ENCODE measurements at places on chromosomes 7 and 10.

- DNase-seq = no peak
Measured at GRCh38 chr7:130384841-130385599, 4.7 kb downstream of the CPA1 start.

DNA sequence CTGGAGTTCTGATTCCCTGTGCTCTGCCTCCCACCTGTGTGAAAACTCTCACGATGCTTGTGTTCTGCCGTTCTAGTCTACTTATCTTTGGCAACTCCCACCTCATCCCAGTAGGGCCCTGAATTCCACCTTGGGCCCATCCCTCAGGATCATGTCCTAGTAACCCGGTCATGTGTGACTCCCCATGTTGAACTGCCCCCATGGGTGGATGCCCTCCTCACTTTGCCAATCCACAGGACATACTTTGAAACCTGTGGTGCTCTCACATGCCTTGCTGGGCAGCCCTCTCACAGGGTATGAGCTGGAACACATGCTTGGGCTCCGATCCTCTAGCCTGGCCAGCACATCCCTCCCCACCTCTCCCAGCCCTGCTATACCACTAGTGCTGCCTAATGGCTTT is 3.8 kb upstream of the RBM33 start:
- DNase-seq = no peak

DNA sequence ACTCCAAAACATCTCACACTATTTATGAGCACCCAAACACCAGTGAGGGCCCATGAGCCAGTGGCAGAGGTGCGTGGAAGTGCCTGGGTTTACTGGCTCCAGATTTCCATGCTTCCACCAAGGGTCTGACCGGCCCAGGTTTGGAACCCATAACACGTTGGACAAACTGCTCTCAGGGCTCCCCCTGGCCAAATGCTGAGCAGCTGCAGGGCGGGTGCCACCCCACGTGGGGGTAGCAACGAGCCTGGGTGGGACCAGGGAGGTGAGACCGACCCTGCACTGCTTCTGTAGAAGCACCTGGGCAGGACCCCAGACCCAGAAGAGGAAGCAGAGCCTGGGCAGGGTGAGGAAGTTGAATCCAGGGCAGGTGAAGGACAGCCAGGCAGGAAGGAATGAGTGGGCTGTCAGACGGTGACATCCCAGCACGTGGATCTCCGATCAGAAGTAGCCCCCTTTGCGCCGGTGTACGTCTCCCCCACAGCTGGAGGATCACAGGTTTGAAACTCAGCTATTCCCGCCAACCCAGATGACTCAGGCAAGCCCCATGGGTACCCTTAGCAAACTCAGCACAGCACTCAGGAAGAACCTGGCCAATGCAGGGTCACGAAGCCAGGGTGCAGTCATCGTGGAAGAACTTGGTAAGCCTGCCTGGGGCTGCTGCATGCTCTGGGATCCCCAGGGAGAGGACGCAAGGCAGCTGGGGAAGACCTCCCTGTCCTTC is 100.4 kb upstream of the DDC start:
- DNase-seq = no peak

- no peak for DNase-seq
Measured at GRCh38 chr7:102459221-102459844, 5.3 kb downstream of the ALKBH4 start.

GRCh38 chr7:151389768-151390597 is 19.9 kb downstream of the WDR86 start:
- DNase-seq = no peak
